ENCODE measurements at places on chromosomes 1 and 21. TPM values are rescaled to one million over a fixed set of nuclear protein-coding genes. Genes with fewer than 3 reads are reported as not detected.

GRCh38 chr1:36321119-36321951, 2.1 kb downstream of the EVA1B start:
- DNase-seq = no peak

DNA sequence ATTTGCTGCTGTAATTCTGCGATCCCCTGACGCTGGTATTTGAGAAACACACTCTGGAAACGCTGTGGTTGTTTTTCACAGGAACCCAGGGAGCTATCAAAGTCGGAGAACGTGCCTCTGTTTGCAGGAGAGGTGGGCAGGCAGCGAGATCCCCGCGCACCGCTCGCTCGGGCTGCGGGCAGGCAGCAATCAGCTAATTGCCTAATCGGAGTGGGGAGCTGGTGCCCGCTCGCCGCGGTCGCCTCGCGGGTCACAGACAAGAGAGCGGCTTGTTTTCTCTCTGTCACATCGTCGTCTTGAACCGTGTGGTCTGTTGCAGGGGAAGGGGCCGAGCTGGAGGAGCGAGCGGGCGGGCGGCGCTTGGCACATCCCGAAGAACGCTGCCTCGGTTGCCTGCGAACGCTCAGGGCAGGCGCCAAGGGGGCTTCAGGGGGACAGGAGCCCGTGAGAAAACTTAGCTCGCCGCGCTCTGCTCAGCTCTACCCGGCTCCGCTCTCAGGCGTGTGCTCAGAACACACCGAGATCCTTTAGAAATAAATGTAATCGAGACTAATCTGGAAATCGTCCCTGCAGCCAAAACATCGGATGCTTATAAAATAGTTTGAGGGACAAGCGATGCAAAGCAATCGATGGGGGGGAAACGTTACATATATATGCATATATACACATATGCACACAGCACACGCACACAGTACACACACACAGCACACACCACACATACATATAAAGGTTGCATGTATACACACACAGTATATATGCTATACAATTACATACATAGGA, 93.6 kb upstream of the SMYD2 start:
- DNase-seq = no peak

MRPL39 gene
- 107 TPM for total RNA-seq

- DNase-seq = no peak
These were observed 125.3 kb upstream of the DNAH14 start for GRCh38 chr1:224804220-224804619.

- no peak for DNase-seq
These were observed 29.0 kb downstream of the SIM2 start for GRCh38 chr21:36727866-36728265.

DNA sequence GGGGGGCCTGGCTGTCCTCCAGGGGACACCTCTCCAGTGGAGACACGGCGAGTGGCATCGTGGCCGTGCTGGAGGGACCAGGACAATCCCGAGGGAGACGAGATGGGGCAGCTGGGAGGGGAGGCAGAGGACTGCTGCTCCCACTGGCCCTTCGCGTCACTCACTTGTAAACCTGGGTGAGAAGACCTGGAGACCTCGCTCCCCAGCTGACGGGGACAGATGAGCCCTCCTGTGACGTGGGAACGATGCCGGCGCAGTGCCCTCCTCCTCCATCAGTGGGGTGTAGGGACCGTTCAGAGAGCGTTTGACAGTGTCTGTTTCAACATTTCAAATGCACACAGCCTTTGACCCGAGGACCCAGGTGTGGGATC, 4.6 kb downstream of the SPATC1L start:
- DNase-seq = no peak

- DNase-seq = no peak
These were observed 161.2 kb downstream of the NPHP4 start for GRCh38 chr1:5830771-5831599.

CALML6 gene
- 3.0 TPM for total RNA-seq

DNA sequence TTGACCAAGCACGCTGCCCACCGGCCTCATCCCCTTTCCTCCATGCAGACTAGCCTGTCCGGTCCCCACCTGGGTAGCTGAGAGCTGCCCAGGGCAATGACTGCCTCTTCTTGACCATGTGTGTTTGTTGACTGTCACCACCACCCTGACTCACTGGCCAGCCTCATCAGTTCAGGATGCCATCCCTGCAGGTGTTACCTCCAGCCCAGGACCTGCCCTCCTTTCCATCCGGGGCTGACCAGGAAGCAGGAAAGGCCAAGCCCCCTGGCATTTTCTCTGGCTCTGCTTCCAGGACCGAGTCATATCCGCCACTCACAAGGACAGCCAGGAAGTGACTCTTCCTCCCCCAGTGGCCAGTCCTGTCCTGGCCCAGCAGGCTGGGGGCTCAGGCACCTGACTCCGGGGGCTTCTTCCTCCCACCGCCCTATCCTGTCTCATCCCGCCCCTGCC, 17.1 kb downstream of the EPHA2 start:
- peak; percentile 95 for DNase-seq

GPR61 gene
- 0.07 TPM for total RNA-seq

GRCh38 chr1:50278961-50279360, 144.3 kb downstream of the DMRTA2 start:
- no peak for DNase-seq

DNA sequence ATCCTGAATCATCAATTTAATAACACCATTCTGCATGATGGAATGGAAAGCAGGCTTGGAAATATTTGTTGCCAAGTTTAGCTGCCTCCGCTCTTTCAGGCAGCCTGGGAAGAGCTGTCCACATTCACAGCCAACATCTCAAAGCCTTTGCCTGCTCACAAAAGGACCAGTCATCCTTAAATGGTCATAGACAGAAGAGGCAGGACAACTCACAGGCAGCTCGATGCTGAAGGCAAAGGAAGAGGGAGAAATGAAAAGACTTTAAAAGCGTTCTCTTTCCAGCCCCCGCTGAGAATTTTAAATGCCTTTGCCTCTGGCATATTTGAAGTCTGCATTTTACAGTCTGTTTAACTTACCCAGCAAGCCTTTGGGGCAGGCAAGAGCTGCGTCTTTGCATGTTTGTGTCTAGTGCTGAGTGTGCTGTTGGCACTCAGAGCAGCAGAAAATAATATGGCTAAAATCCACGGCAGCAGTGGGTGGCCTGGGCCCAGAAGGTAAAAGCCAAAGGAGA, 68.9 kb downstream of the NMNAT2 start:
- no peak for DNase-seq

DNA sequence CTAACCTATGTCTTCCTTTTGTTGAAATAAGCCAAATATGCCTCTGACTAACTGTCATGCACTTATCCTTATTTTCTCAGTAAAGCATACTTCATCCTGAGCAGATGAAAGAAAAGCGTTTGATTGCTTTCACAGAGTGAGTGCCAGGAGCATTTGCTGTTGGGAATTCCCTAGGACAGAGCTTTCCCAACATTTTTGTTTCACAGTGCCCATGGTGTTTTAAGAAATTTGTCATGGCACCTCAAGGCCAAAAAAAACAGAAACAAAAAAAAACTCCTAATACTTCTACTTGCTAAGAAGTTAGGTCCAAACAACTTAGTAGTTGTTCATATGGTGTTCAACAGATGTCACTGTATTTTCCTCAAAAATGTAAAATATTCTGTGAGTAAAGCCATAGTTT, 120.8 kb upstream of the BMP8A start:
- DNase-seq = no peak

- no peak for DNase-seq
These were observed 26.7 kb downstream of the DMAP1 start for GRCh38 chr1:44239961-44240371.

WDR64 gene
- total RNA-seq = not detected

GRCh38 chr1:113530021-113530420, 139.7 kb downstream of the MAGI3 start:
- no peak for DNase-seq

PGD gene
- total RNA-seq = 162 TPM

DNA sequence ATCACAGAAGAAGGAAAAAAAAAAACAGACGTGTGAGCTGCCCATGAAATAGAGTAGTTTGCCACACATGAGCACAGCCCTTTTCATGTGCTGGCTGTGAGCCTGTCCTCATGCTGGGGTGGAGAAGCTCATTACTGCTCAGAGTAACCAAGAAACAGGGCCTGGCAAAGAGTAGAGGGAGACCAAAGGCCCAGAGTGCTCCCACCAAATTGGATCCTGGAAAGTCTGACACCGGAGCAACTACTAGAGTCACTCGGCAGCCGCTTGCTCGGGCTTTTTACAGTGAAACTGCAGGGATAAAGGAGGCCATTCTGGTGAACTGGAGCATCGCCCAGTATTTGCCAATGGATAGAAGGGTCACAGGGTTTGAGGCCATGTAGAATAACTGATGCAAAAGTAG, 64.4 kb upstream of the BARHL2 start:
- no peak for DNase-seq

DNA sequence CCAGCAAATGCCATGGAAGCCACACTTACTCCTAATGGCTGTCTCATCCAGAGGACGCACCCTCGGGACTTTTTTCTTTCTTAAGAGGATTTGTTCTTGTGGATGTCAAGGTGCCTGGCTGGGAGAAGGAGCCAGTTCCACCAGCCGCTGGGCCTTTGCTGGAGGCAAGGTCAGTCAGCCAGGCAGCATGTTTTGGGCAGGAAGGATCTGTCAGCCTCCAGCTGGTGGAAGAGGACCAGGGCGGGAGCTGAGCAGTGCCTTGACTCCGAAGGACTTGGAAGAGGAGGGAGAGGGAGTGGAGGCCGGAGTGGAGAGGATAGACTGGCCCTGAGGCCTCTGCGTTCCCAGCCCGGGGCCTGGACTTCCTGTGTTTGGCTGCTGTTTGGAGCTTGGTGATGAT, 5.7 kb downstream of the IGSF5 start:
- DNase-seq = no peak

- no peak for DNase-seq
These were observed 33.7 kb downstream of the WNT9A start for GRCh38 chr1:227913764-227914721.

- DNase-seq = peak; percentile 32
These were observed 193.0 kb downstream of the CACNA1E start for GRCh38 chr1:181676269-181676668.

CTSK gene
- total RNA-seq = 2.0 TPM

DNA sequence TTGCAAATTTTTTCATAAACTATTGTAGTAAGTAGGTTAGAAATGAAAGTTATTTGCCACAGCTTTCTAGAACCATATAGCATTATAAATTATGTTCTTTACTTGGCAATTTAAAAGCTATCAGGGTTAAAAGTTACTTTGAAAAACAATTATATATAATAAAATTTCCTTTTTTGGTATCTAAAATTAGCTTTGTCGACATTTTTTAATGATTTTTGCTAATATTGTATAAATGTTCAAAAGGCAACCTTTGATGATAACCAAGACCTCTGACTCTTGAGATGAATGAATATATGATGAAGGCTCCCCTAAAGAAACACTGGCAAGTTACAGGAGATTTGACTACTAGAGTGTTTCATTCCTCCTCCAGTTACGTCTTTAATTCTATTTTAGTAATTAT, 121.2 kb downstream of the CDC42BPA start:
- no peak for DNase-seq

SPRR2A gene
- total RNA-seq = not detected

IGSF5 gene
- not detected for total RNA-seq

DNA sequence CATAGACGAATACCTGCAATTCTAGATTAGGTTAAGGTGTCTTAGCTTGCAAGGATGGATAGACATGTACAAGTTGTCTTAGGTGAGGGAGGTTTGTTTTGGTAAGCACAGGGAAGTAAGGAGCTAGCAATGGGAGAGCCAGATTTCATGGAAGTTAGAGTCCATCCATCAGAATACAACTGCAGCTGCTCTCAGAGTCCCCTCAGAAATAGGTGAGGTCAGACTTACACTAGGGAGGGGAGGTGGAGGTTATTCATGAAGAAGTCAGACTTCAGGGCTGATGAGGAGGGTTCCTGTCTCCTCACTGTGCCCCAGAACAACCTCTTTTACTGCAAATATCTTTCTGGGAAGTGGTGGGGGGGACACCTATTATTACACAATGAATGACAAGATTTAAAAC, 85.3 kb downstream of the KCTD3 start:
- no peak for DNase-seq

CYP4A22 gene
- total RNA-seq = not detected

FOXO6 gene
- total RNA-seq = 5.4 TPM

DNA sequence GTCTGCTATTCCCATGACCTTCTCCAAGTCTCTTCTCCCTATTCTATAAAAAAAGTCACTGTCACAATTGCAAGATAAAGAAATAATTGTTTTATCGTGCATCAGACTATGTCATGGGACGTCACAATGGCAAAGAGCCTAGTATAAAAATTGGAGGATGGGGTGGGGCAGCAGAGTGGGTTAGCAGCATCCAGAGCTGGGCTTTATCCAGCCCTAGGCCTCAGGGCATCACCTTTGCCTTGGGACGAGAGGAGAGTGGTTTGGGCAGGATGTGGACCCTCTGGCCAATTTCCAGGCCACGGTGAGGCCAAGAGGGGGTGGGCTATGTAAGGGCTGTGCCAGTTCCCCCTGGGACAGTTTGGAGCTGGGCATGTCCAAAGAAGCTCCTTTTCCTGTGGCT, 25.7 kb downstream of the WNT4 start:
- no peak for DNase-seq

ASCL5 gene
- total RNA-seq = 2.4 TPM

- DNase-seq = peak; percentile 95
These were observed 14.6 kb upstream of the CAMSAP2 start for GRCh38 chr1:200724064-200724463.

- peak; percentile 67 for DNase-seq
These were observed at the start of gene IL22RA1 for GRCh38 chr1:24142546-24143534. TSS of gene IL22RA1 (minus strand) at chr1:24143140. CDS start at chr1:24143082, 58 bp downstream.

DNA sequence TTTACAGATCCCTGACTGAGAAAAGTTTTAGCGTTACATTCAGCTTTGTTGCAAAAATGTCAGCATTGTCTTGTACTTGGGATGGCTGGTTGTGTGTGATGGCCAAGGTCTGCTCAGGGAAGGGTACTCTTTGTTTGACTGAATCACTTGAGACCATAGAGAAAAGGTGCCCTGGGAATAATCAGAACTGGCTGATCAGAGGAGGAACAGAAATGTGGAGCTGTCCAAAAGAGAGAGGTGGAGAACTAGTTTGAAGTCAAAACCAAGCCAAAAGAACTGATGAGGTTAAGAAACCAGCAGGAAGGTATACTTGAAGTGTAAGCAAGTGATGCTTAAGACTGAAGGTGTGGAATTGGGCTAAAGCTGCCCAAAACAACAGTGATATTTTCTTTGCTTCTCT, 107.6 kb upstream of the LYPLAL1 start:
- no peak for DNase-seq

SERINC2 gene
- total RNA-seq = 51.5 TPM
